Mesangial cell (primary cell): ENCODE measurements at places on chromosomes 5 and 9. TPM values are rescaled to one million over a fixed set of nuclear protein-coding genes. Genes with fewer than 3 reads are reported as not detected.

Gene SNCB
- not detected in 2 replicates for total RNA-seq

Gene ACOT12
- total RNA-seq = not detected in 2 replicates

Gene FIBCD1
- 0.49 and 5.3 TPM in 2 replicates for total RNA-seq

Gene OR1Q1
- total RNA-seq = not detected in 2 replicates

Gene CTNND2
- total RNA-seq = under 0.01 TPM in 1 of 2 replicates, not detected in the other

Gene QRFP
- not detected in 2 replicates for total RNA-seq

Gene IARS1
- total RNA-seq = 114 and 144 TPM in 2 replicates

Gene FKTN
- 5.8 and 17.9 TPM in 2 replicates for total RNA-seq

Gene CDC23
- total RNA-seq = 16.1 and 21.2 TPM in 2 replicates

Gene CRHBP
- total RNA-seq = 0.33 and 2.9 TPM in 2 replicates

Gene SLC6A18
- total RNA-seq = not detected in 2 replicates

Gene SH3TC2
- under 0.01 and 0.65 TPM in 2 replicates for total RNA-seq

Gene GABBR2
- total RNA-seq = under 0.01 and 0.98 TPM in 2 replicates

Gene MRPL41
- 74.4 and 98.6 TPM in 2 replicates for total RNA-seq
